ENCODE measurements at places on chromosomes 6 and 20.

DNA sequence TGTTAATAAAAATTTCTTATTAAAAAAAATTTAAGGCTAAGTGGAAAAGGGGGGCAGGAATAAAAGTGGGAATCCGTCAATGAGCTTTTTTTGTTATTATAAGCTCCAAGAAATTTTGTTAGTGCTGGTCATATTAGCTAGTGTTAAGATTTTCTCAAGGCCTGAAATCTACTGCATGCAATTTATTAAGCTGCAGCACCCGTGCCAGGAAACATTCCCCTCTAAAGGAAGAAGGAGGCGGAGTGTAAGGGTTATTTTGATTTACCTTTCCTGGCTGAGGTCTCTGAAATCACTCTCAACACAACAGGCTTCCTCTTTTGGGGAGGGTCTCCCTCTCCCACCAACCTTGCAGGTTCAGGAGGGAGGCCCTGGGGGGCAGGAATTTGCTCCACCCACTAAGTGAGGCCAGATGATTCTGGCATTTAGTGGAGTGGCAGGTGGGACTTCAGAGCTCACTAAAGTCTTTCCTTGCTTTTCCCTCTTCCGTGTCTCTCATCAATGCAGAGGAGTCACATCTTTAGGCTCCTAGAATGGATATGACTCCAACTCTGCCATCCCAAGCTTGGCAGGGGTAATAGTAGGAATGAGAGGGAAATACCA, 168.8 kb downstream of the BCAS1 start:
- no peak for DNase-seq

DNA sequence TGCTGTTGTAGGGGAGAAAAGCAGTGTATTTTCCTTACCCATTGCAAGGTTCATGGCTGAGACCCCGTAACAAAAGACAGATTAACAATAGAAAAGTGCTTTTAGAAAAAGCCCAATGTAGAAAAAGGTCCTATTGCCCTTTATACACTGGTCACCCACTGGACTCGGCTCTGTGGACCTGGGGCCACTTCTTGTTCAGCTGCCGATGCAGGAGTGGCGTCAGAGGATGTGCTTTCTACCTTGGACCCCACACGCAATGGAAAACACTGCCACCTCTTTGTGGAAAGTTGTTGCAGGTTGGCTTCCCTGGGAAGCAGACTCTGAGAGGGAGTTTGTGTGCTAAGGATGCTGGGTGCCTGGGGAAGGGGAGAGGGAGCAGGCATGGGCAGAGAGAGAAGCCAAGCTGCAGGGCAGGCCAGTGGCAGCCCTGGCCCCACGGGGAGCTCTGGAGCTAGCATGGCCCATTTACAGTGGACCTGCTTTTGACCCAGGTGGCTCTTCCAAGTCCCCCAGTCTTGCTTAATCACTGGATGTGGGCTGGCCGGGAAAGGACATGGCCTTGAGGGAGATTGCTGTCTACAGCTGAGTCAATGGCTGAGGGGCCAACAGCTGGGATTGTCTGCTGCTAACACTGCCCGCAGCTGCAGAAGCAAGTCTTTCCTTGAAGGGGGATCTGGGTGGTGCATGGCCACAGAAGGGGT, 142.9 kb downstream of the CDC5L start:
- DNase-seq = no peak

GRCh38 chr6:128630213-128630612, 109.8 kb upstream of the PTPRK start:
- no peak for DNase-seq

DNA sequence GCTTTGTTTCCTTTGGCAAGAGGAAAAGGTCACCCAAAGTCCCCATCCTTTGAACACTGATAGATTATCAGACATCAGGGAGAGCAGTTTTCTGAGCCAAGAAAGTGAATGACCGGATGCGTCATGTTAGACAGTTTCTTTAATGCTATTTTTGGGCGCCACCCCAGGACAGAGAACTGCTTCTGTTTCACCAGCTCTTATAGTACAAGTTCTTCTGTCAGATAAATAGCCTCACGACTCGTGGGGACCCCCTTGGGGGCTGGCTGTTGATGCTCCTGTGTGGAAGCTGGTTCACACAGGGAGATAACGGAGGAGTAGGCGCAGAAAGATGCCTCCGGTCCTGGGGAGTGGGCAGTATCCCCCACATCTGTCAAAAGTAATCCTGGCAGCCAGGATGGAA, 54.6 kb downstream of the NPEPL1 start:
- no peak for DNase-seq

- DNase-seq = no peak
Observed at GRCh38 chr6:168892031-168892430, 361.6 kb downstream of the THBS2 start.

All from T-helper 1 cell (primary cell).